ENCODE measurements at places on chromosomes 1 and 21.

DNA sequence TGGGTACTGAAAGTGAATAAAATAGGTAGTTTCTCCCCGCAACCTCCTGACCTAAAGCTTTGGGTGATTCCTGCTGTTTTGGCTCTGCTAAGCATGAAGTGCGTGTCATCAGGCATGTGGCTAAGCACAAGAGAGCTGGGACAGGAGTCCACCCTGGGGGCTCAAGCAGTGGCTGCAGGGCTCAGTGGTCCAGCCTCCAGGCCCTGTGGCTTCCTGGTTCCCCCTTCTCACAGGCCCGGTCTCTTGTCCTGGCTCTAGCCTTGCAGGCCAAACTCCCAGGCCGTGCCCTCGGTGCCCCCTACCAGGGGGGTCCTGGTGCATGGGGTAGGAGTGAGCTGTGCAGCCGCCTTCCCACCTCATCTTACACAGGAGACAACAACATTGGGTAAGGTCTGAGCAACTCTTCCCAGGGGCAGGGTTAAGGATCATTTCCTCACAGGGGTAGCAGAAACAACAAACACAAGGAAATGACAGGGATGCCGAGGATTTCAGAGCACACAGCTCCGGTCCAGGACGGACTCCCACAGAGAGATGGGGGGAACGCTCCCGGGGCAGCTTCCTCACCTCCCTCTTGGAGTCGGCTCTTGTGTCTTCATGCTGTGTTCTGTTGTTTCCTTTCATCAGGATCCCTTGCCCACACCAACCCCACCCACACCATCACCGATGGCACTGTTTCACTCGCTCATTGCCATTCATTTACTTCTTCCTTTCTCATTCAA lies 19.8 kb upstream of the SLC2A1 start:
- DNase-seq: no peak

DNA sequence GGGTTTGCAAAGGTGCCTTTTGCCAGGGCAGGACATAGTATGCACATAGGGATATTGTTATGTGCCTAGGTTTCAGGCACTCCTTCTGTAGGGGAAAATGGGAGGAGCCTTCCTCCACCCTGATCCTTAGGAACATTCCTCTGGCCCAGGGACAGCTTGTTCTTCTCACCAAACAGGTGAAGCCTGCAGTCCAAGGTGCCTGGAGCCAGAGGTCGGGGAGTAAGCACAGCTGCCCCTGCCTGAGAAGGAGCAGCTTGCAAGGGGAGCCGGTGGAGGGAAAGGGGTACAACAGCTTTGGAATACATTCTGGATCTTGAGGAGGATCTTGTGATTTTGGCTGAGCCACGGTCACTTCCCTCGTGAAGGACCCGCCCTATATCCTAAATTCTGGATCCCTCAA lies 82.4 kb upstream of the CD1D start:
- DNase-seq: no peak

DNA sequence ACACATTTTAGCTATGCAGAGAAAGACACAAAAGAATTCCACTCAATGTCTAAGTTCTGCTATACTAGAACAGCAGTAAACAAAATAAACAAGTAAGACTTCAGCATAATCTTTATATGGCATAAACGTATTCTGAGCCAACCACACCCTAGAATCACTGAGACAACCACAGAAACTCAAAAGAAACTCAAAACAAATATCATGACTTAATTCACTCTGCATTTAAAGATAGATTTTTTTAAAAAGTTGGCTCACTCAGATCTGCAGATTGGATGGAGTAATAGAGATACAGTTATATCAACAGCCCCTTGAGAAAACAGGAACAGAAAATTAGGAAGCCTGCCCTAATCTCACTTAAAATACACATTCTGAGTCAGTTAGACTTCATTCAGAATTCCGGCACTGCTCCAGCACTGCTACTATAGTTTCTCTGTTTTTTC lies 95.0 kb downstream of the COL24A1 start:
- no peak for DNase-seq

DNA sequence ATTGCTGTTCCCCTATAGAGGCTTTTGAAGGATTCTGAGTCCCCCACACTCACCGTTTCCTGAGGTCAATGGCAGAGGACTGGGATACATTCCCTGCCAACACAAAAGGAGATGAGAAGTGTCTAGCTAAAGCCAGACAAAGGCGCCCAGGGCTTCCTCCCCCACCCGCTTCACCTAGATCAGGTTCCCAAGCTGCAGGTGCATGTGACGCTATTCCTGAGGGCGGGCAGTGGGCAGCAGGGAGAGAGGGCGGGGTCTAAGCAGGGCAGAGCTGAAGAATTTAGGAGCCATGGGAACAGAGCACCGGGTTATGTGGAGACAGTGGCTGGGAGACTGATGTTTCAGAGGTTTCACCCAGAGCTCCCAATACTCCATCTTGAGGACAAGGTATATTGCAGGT lies 6.0 kb upstream of the ARHGEF2 start:
- DNase-seq: no peak

All from T-helper 1 cell (primary cell).